ENCODE measurements at places on chromosomes 5 and 9. TPM values are rescaled to one million over a fixed set of nuclear protein-coding genes. Genes with fewer than 3 reads are reported as not detected.

- no peak for DNase-seq
These were observed 48.6 kb downstream of the NMUR2 start for GRCh38 chr5:152356506-152356905.

GRCh38 chr9:135228983-135229625 is 141.6 kb downstream of the OLFM1 start:
- no peak for DNase-seq

ARL14EPL gene
- not detected for total RNA-seq

CAPSL gene
- not detected for total RNA-seq

DNA sequence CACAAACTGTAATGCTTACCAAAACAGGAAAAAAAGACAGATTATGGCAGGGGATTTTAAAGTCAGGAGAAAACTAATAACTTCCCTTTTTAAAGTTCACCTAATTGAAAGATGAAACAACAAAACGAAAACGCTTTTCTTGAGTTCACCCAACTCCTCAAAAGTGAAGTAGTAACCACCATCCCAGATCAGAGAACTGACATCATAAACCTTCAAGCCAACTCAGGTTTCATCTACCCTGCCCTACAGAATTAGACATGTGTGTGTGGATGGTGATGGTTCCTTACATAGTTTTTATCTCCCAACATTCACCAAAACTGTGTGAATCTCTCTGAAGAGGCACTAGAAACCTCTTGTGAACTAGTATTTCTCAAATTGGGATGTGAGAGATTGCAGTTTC is 195.2 kb upstream of the PTGER4 start:
- DNase-seq: no peak

GRCh38 chr9:132238992-132239391 is 77.1 kb downstream of the NTNG2 start:
- DNase-seq: no peak

- no peak for DNase-seq
These were observed 233.3 kb downstream of the ZNF608 start for GRCh38 chr5:124512952-124513632.
